Suppressor macrophage treated with lipopolysaccharide for 4 hours (primary cell): ENCODE measurements at places on chromosomes 1 and 21.
A peak's percentile ranks its signal among the peaks of the same experiment; 100 is the strongest.

GRCh38 chr1:191870490-191870889 is 287.8 kb upstream of the RGS18 start:
- peak; percentile 1 for DNase-seq

GRCh38 chr1:41484402-41485241 is at the start of gene EDN2:
Gene EDN2, minus strand, starts transcription at chr1:41484683. Its CDS starts 82 bp downstream, at chr1:41484601.
- no peak for DNase-seq

DNA sequence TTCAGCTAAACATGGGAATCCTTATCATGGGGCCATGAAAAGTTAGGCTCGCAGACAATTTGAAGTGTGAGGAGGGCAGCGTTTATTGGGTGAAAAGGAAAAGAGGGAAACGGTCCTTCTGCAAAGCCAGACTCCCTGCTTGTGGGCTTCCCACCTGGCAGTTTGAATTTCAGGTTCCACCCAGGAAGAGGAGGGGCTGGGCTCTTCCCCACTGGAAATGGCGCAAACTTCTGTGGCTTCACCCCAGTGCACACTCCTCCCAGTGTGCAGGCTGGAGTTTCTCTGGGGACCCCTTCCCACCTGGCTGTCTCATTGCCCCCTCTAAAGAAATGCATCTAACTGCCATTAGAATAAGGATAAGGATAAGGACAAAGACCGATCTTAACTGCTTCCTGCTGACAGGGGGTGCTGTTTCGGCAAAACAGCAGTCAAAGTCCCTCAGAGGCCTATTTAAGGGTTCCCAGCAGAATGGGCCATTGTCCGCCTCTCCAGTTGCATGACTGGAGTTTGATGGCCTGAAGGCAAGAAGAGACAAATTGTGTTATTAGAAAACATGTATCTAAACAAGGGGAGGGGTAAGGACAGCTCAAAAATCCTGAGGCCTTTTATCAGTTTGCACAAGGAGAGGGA is 20.4 kb downstream of the AIM2 start:
- DNase-seq = no peak

DNA sequence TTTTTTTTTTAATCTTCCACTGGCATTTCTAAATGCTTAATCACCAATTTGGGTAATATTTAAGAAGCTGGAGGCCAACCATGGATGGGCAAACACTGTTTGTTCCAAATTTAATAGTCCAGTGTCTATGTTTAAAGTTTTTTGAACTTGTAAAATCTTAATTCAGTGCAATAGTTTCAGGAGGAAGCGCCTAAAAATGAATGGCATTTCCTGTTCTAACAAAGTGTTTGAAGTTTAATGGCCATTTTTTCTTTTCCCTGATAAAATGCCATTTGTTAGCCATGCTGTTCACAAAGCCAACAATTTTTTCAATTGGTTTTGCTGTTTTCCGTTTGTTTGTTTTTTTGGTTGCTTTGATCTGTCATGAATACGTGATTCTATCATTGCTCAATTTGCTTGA is 552.1 kb downstream of the LMO4 start:
- no peak for DNase-seq

- DNase-seq = peak; percentile 79
These were observed 11.1 kb upstream of the GJA5 start for GRCh38 chr1:147771226-147772125.

GRCh38 chr1:181335631-181336030 is 147.7 kb upstream of the CACNA1E start:
- DNase-seq = no peak

- no peak for DNase-seq
These were observed at the start of gene MAP3K21 for GRCh38 chr1:233327651-233328141. Gene MAP3K21, plus strand, starts transcription at chr1:233327724. Its CDS starts 305 bp downstream, at chr1:233328029.

GRCh38 chr1:77889671-77890070 is 1.2 kb downstream of the NEXN start:
- DNase-seq = no peak

- no peak for DNase-seq
These were observed 606.3 kb upstream of the PLXNA2 start for GRCh38 chr1:208850442-208850841.

GRCh38 chr21:35059742-35060141 is 10.6 kb upstream of the RUNX1 start:
- no peak for DNase-seq

GRCh38 chr1:247008406-247008799 is 546 bp upstream of the ZNF695 start:
- no peak for DNase-seq

DNA sequence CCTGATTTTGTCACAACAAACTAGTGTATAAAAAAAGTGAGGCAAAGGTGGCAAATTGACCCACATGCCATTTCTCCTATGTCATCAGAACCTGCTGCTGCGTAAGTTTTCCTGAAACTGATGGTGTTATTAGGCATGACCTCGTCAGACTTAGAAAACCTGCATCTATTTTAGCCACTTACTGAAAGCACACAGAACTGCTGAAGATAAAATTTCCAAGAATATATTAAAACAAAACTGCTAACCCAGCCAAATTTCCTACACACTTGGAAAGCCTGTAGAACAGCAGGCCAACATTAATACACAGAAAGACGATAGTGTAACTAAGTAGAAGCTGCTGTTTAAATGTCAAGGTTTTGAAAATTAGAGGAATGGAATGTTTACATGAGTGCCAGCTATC is 674.5 kb upstream of the CXADR start:
- DNase-seq = no peak

DNA sequence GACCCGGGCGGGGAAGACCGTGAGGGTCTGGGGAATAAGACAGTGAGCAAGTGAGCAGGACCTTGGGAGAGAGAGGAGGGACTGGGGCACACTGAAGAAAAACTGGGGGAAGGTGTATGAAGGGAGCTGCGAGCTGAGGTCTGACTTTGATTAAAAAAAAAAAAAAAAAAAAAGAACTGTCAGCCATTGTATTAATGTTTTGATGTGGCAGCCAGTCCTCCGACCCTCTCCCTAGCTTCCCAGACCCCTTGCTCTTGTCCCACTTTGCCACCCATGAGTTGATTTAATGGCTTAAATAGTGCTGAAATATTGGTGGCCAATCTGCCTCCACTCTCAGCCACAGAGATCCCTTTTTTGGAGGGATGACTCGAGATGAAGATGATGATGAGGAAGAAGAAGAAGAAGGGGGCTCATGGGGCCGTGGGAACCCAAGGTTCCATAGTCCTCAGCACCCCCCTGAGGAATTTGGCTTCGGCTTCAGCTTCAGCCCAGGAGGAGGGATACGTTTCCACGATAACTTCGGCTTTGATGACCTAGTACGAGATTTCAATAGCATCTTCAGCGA is 652 bp downstream of the HAX1 start:
- DNase-seq = no peak

DNA sequence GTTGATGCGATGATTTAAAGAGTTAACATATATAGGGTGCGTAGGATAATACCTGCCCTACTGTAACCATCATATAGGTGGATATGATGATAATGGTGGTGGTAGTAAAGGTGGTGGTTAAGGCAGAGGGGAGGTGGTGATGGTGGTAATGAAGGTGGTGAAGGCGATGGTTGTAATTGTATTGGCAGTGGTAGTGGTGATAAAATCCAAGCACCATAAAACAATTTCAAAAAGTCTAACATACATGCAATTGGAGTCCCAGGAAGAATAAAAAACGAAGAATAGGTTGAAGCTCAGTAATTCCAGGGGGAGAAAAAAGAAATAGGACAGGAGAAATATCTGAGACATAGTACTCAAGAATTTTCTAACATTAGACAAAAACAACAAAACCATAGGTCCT is 27.3 kb upstream of the RAB4A start:
- no peak for DNase-seq

DNA sequence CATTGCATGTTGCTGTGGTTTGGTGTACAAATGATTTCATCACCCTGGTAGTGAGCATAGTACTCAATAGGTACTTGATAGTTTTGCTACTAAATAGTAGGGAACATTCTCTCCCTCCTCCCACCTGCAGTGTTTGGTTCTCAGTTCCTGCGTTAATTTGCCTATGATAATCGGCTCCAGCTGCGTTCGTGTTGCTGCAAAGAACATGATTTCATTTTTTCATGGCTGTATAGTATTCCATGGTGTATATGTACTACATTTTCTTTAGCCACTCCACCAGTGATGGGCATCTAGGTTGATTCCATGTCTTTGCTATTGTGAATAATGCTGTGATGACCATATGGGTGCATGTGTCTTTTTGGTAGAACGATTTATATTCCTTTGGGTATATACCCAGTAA is 903.4 kb downstream of the TTLL7 start:
- DNase-seq = no peak

DNA sequence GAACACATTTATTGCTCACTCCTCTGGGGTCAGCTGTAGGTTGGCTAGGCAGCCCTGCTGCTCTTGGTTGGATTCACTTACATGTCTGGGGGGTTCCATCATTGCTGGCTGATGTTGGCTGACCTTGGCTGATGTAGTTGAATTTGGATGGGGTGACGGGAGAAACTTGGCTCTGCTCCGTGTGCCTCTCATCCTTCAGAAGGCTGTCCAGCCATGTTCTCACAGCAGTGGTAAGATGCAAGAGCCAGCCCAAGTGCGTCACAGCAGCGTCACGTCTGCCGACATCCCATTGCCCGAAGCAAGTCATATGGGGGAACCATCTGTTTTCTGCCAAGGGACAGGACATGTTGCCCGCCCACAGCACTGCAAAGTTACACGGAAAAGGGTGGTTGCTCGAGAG is 613.5 kb downstream of the MATN1 start:
- no peak for DNase-seq

DNA sequence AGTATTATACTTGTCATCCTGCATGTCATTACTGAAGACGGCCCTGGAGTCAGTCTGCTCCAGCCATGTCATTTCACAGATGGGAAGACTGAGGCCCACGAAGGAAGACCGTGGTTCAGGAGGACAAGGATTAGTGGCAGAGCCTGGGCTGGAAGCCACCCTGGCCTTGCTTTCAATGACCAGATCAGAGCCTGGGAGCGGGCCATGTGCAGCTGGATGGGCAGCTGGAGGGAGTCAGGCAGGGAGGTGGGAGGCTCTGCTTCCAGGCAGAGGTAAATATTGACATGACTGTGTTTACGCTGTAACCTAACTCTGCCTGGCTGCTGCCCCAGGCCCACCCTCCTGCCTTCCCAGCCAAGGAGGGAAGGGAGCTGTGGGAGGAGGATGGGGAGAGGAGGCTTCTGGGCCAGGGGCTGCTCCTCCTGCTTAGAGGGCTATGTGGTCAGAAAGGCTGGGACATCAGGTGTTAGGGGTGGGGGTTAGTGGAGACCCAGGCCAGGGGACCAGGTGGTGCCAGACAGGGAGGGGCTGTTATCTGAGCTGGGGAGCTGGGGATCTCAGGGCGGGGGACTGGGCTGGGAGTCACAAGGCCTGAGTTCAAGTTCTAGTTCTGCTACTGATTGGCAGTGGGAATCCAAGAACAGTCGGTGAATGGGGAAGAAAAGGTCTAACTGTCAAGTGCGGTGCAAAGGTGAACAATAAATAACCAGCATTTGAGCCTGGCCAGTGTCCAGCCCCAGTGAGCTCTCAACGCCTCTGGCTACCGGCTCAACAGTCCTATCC is 48.5 kb upstream of the ECE1 start:
- DNase-seq = no peak

DNA sequence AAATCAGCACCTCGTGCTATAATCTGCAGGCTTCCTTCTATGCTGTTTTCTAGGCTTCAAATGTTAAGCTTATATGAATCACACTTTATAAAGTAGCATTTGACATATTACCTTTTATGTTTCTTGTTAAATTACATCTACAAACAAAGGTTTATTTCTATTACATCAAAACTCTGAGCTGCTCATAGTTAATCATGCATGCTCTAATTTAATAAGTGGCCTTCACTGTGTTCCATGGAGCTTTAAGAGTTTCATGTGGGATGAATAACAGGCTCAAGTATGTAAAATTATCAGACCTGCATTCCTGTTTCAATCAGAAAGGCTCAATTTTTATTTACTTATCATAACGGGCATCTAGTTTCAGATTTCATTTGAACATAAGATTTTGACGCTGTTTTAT is 13.0 kb downstream of the SLC19A2 start:
- DNase-seq = no peak

- DNase-seq = no peak
These were observed 40.8 kb downstream of the CDK18 start for GRCh38 chr1:205545001-205545919.

- no peak for DNase-seq
These were observed 124.3 kb downstream of the TRABD2B start for GRCh38 chr1:47872886-47873285.

DNA sequence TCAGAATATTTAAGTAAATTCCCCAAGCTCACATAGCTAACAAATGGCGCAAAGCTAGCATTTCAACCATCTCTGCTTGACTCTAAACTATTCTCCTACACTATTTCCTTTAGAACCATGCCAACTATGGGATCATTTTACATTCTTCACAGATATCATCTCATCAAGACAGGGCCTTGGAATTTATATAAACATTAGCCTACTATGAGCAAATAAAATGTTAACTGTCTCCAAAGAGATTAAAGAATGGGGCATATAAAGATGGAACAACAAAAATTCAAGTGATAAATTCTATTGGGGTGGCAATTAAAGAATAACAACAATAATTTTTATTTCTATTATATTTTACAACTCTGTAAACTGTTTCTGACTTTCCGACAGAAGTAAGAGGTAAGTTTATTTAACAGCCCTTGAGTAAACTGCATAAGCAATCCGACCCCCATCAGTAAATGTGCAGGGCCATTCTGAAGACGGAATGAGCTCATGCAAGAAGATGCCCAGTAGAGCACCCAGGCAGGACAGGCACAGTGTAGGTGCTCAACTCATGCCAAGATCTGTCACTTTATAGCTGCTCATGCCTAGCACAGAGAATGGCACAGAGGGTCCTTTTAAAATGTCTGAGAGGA is 261.9 kb downstream of the VAV3 start:
- DNase-seq = no peak

GRCh38 chr1:90694846-90695245 is 22.3 kb downstream of the BARHL2 start:
- no peak for DNase-seq

DNA sequence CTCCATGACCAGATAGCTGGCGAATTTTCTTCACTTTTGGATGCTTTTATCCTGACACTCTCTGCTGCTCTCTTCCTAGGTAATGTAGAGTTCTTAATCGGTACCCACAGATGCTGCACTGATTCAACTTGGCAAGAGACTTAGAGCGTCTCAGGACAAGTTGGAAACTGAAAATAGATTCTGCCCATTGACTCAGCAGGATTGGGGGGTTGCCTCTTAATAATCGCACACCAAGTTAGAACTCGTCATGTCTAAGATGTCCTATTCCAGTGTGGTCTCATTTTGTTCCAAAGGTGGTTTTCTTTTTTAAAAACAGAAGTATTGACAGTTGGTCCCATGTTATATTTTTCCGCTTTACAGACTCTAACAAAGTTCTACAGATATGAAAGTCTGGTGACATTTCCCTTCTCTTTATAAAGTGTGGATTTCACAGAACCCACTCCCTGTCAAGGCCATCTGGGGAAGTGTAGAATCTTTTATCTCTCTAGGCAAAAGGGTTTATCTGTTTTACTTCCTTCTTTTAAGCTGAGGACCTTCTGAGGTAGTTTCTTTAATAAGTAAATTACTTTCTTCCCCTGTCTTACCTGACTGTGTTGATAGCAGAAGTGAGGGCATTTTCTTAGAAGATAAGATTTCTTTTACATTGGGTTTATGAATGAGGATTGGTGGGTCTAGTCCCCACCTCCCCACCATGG is 12.1 kb upstream of the DIPK1A start:
- DNase-seq = peak; percentile 50

- no peak for DNase-seq
These were observed 50.8 kb downstream of the OLFM3 start for GRCh38 chr1:101945884-101946283.

- DNase-seq = no peak
These were observed 72.8 kb downstream of the SELENOF start for GRCh38 chr1:86841116-86841515.

GRCh38 chr1:170210142-170210541 is 64.4 kb downstream of the NTMT2 start:
- no peak for DNase-seq
